Activated naive CD8-positive, alpha-beta T cell treated with anti-CD3 and anti-CD28 coated beads, Interleukin-2, amount 50 U/mL, for 16 hours (primary cell): ENCODE measurements at places on chromosomes 1 and 21.
A peak's percentile ranks its signal among the peaks of the same experiment; 100 is the strongest.

DNA sequence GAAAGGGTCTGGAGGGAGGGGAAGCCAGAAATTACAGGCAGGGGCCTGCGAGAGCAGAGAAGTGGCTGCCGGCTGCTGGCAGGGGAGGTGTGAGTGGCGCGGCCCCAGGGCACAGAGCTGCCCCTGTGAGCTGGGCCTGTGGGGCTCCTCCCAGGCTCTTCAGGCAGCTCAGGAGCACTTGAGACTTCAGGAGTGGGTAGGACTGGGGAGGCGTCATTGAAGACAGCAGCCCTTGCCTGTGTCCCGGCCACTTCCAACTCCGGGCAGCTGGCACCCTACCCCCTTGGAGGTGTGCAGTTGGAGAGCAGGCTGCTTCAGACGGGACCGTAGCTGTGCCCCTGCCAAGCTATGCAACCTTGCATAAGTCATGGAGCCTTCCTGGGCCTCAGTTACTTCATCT lies 87.5 kb upstream of the ACTL8 start:
- DNase-seq = no peak

DNA sequence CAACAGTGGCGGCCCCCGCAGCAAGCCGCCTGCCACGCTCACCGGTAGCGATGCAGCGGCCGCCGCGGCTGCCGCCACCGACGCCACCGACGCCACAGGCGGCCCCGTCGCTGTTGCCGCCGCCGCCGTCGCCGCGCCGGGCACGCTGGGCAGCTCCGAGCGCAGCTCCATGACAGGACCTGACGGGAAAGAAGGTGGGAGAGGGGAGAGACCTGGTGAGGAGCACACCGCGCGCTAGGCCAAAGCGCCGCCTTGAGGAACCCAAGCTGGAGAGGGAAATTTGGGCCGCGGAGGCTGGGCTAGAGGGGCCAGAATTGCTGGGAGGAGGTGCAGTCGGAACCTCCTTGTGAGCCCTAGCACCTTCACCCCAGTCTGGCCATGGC lies 1.9 kb downstream of the DMRTA2 start:
- no peak for DNase-seq

DNA sequence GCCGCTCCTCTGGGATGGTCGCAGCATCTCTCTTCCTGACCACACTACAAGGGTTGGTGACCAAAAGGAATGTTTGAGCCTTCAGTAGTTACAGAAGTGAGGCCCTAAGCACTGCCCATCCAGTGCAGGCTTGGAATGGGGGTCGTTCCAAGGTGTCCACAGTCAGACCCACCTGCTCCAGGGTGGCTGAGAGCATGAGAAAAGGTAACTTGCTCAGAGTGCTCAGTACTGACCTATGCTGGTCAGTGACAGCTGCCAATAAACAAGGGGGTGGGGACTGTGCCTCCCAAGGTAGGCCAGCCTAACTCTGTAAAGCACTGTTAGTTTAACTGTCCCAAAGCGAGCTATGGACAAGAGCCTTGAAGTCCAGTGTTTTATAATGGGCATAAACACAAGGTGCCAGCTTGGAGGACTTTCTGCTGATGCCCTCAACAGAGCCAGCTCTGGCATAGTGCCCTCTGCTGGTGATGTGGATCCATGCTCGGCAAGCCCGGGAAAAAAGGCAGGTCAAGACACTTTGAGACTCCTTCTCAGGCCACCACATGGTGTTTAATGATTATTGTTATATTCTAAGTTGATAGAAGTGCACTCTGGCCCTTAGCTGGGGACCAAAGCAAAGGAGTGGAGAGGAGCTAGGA lies 78.1 kb upstream of the DNAH14 start:
- no peak for DNase-seq

DNA sequence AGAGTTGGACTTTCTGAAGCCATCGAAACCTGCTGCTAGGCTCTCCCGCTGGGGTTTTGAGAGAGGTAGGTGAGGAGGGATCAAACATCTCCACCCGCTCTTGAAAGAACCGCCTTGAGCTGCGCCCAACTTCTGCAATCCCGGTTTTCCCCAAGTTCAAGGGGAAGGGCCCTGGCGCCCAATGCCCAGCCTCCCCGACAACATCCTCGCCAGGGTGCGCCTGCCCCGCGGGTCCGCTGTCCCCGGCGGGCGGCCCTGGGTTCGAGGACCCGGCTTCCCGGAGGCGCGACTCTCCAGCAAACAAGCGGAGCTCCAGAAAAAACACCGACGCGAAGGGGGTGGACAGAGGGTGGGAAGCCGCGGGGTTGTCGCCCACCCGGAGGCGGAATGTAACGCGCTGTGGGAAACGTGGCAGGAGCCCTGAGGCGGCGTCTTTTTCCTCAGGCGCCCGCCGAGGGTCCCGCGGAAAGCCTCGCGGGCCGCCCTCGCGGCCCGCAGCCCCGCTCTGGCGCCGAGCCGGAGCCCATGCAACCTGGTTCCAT lies 607 bp downstream of the BTG3 start:
- no peak for DNase-seq

GRCh38 chr1:4531842-4532241 lies 122.6 kb upstream of the AJAP1 start:
- no peak for DNase-seq

DNA sequence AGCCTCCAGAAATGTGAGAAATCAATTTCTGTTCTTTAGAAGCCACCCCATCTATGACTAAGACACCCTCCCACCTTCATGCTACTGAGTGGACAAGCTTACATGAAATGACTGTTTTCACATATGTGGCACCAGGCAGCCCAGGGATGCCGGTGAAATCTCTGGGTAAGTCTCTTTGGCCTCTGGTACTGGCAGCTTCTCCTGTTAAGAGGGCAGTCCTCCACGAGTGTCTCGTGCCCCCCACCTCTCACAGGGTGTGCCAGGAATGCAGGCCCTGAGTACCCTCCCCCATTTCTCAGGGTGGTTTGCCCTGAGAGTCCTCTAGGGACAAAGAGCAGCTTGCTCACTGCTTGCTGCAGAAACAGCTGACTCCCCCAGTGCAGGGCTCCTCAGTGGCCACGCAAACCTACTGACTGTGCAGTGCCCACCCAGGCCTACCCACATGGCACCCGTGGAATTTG lies 3.2 kb upstream of the PRXL2B start:
- no peak for DNase-seq

- DNase-seq = no peak
Observed at GRCh38 chr1:54809496-54810074, 8.5 kb upstream of the TTC22 start.

- peak; percentile 51 for DNase-seq
Observed at GRCh38 chr1:146036965-146037646, 15.6 kb upstream of the HJV start.

GRCh38 chr1:161631076-161631475 lies at the start of gene FCGR3B:
TSS of gene FCGR3B (minus strand) at chr1:161631176. CDS start at chr1:161631094, 82 bp downstream.
- DNase-seq = no peak

- DNase-seq = no peak
Observed at GRCh38 chr1:219432191-219432606, 180.7 kb downstream of the ZC3H11B start.

GRCh38 chr1:183209533-183210158 lies 23.6 kb downstream of the LAMC2 start:
- no peak for DNase-seq

DNA sequence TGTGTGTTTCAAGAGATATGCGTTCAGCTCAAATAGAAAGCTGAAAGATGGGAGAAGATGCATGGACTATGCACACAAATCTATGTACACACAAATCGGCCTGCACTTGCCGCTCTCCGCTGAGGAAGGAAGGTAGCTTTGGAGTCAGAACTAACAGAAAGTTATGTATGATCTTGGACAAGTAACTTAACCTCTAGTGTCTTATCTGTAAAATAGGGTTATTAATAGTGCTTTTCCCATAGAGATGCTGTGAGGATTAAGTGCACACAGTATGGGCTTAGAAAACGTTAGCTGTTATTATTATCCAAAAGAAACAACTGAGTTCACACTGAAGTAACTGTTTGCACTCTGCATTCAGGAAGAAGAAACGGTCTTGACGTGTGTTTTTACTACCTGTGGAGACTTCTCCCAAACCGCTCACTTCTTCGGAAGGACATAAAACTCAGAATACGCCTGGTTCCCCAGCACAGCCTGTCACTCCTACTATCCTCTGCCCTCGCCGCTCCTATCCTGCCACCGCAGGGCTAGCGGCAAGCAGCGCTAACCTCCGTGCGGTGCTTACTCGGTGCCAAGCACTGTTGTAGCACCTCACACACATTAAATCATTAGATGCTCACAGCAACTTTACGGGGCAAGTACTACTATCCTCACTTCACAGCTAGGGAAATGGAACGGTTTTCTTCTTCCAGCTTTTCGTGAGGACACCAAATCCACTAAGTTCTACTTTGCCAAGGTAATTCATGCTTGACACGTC lies 1.3 kb downstream of the TGFBR3 start:
- DNase-seq = no peak
